ENCODE measurements at places on chromosomes 3 and 15.

DNA sequence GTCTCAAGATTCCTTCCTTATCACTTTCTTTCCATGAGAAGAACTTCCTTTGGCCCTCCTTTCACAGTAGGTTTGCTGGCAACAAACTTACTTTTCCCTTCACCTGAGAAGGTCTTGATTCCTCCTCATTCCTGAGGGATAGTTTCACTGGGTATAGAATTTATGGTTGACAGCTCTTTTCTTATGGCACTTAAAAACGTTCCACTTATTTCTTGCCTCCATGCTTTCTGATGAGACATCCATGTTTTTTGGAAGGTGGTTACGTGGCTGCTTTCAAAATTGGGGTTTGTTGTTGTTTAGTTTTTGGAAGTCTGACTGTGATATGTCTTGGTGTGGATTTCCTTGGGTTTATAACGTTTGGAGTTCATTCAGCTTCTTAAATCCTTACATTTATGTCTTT is 8.2 kb upstream of the PLXNA1 start:
- no peak for DNase-seq

DNA sequence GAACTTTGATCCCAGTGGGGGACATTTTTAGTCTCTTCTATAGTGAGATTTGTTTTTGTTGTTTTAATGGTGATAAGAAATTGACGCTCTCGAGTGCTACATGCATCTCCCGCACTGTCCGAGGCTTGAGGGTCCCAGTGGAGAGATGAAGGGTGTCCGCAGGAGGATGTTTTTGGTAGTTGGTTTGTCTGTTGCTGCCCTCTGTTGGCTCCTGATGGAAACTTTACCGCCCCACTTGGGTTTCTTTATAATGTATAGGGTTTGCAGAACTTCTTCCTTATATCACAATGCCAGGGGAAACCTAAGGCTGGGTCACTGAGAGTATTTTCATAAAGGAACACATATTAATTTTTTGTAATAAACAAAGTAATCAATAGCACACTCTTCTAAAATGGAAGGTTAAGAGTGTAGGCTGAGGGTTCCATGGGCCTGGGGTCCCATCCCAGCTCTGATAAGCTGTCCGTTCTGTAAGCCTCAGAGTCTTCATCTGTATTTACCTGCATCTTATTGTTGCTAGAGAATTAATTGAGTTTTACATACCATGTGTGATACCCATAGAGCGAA is 185.3 kb upstream of the FEZF2 start:
- peak; percentile 3 for DNase-seq

GRCh38 chr3:153980252-153980590 is 141.0 kb upstream of the ARHGEF26 start:
- no peak for DNase-seq

- no peak for DNase-seq
These were observed 7.7 kb upstream of the DIS3L start for GRCh38 chr15:66285533-66286280.

GRCh38 chr15:80978685-80979329 is 10.8 kb downstream of the MESD start:
- peak; percentile 49 for DNase-seq

DNA sequence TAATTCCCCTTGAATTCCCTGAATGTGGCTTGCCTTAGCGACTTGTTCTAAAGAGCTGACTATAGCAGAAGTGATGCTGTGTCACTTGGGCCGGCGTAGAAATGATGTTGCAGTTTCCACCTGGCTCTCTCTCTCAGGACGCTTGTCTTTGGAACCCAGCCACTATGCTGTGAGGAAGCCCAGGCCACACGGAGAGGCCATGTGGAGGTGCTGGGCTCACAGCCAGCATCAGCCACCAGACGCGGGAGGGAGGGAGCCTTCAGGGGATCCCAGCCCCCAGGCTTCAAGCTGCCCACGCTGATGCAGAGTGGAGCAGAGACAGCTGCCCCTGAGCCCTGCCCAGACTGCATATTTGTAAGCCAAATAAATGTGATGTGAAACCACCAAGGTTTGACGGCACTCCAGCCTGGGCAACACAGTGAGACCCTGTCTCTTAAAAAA is 18.6 kb downstream of the RNU5B-1 start:
- DNase-seq: no peak

- DNase-seq: no peak
These were observed 304.3 kb downstream of the ZIC1 start for GRCh38 chr3:147713234-147714133.
